ENCODE measurements at places on chromosomes 16 and 17. TPM values are rescaled to one million over a fixed set of nuclear protein-coding genes. Genes with fewer than 3 reads are reported as not detected.

ARHGAP27 gene
- total RNA-seq = 13.4 TPM

ERBB2 gene
- total RNA-seq = 21.8 TPM

KRT27 gene
- not detected for total RNA-seq

IGFALS gene
- total RNA-seq = not detected

AOC3 gene
- total RNA-seq = under 0.01 TPM

CDH11 gene
- 91.9 TPM for total RNA-seq

SLC43A2 gene
- total RNA-seq = 25.5 TPM

TBX6 gene
- total RNA-seq = 0.09 TPM

NAT9 gene
- 37.6 TPM for total RNA-seq

KRTAP2-2 gene
- not detected for total RNA-seq

KRTAP4-1 gene
- not detected for total RNA-seq

PHAF1 gene
- total RNA-seq = 12.0 TPM

TBX21 gene
- not detected for total RNA-seq

TMEM106A gene
- total RNA-seq = 1.3 TPM

CA7 gene
- total RNA-seq = not detected

SALL1 gene
- not detected for total RNA-seq

ADAMTS18 gene
- total RNA-seq = 6.6 TPM

LRRC75A gene
- 1.5 TPM for total RNA-seq

Measured in endothelial cell of coronary artery (primary cell).